ENCODE measurements at places on chromosomes 2 and 18.

DNA sequence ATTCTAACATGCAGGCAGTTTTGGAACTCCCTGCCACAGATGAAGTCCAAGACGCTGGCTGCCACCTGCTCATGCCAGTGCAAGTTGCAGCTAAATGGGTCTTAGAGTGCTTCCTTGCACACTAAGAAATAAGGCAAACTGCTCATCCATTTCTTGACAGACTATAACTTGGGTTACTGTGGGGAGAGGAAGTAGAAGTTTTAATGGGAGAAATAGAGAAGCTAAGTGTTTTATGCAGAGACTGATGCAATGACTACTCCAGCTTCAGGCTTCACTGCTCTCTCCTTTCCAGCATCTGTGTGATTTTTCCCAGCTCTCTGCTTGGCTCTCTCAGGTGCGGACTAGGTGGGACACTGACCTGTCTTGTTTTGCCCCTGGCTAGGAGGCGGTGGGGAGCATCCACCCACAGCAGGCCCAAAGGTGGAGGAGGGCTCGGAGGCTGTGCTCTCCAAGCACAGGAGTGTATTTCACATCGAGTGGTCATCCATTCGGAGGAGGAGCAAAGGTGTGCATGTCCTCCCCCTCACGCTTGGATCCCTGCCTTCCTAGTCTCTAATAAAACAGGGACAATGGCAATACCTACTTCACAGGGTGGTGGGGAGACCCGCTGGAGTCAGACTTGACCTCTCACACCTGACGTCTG lies 48.2 kb downstream of the SLC14A2 start:
- DNase-seq: no peak

DNA sequence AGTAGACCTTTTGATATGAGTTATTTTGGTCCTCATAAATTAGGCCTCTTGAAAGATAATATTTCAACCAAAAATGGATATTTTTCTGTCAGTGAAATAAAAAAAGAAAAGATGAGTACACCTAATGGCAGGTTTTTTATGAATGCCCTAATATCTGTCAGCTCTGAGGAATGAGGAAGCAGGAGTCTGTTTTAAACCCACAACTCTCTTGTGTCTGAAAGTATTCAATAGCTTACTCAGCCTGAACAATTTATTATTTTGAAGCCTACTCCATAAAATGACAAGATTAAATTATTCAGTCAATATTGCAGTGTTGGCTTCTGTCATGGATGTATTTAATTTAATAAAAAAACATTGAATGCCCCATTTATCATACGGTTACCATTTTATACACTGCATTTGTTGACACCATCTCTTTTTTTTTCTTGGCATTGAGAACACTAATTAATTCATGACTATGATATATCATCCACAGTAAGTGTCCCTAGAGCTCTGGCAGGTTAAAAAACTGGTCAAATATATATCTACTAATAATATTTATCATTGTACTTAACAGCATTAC lies 548.2 kb downstream of the CBLN2 start:
- DNase-seq: no peak

GRCh38 chr2:40230186-40230585 lies 221.7 kb downstream of the SLC8A1 start:
- no peak for DNase-seq

DNA sequence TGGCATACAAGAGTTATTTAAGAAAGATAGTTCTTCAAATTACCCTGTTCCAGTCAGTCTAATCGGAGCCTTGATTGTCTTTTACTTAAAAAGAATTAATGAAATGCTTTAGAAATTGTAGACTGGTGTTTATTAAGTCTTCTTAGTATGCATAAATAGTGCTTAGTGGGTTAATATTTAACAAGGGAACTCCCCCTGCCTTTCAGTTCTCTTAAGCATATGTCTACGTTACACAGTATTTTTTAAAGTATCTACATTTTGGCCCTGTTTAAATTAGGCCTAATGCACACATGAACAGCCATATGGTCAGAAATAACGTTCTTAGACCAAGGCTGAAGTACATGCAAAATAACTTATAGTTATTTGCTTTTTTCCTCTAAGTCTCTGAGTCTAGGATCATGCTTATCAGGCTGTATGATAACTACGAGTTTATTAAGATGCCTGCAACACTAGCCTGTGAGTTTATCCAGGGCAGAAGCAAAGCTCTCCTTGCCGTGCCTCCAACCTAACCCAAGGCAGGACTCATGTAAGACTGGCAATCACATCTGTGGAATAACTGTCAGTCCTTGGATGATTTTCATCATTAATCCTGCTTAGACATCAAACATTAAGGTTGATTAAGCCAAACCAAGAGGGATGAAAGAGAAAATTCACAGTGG lies 6.7 kb downstream of the BCL2 start:
- DNase-seq: no peak

DNA sequence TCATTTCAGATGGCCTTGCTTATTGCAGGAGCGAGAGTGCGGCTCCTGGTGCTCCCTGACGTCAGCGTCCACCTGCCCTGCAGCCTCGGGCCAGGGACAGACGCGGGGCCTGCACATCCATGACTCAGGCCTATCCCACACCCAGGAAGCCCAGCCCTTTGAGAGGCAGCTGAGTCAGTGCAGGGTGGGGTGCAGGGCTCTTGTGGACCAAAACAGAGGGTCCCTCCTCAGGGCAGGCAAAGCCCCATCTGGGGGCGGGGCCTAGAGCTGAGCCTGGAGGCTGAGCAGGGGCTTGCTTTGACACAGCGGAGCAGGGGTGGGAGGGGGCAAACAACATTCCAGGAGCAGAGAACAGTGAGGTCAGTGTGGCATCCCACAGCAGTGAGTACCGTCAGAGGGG lies 7.7 kb upstream of the ARHGEF4 start:
- DNase-seq: no peak

GRCh38 chr2:14533131-14533757 lies 99.3 kb upstream of the LRATD1 start:
- no peak for DNase-seq

DNA sequence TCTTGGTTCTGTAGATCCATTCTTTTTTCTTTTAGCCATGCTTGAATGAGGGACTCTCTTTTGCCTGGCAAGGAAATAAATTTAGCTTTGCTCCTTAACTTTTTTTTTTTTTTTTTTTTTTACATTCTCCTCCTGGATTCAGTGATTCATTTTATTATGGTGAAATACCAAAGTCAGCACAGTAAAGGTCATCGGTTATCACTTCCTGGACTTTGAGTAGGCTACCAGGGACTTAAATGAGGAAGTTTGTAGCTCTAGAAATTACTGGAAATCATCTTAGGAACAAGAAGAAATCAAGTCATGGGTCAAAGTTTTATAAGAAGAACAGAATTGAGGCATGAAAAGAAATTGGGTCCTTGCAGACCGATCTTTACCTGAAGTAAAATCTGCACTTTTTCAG lies 75.0 kb downstream of the SOCS6 start:
- DNase-seq: no peak

- DNase-seq: no peak
Observed at GRCh38 chr2:205540036-205540435, 142.3 kb upstream of the NRP2 start.
